ENCODE measurements at places on chromosomes 12 and 14.

- no peak for DNase-seq
These were observed 221.2 kb upstream of the KITLG start for GRCh38 chr12:88801227-88802095.

DNA sequence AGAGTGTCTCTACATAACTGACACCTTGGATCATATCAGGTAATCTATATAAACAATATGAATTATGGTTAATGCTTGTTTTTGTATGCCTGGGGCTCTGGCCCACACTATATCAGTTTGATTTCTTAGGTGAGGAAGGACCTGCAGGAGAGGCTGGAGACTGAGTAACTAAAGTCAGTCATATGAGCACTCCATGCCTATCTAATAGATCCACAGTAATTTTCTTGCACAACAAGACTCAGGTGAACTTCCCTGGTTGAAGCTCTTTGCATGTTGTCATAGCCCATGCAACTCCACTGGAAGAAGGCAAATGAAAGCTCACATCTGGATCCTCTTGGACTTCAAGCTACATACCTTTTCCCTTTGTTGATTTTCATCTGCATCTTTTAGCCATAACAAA lies 62.3 kb downstream of the CDK17 start:
- DNase-seq = no peak

GRCh38 chr12:26231921-26232320 lies 36.5 kb downstream of the SSPN start:
- no peak for DNase-seq

DNA sequence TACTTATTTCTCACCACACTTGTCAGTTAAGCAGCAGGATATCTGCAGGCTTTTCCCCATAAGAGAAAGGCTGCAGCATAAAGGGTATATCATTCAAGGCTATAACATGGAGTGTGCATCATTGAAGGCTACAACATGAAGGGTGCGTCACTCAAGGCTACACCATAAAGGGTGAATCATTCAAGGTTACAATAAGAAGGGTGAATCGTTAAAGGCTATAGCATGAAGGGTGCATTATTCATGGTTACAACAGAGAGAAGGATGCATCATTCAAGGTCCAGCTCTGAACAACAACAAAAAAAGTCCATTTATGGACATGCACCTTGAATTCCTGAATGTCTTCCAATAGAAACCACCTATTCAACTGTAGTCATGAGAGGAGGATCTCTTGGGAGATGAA lies 32.8 kb upstream of the LUM start:
- no peak for DNase-seq

DNA sequence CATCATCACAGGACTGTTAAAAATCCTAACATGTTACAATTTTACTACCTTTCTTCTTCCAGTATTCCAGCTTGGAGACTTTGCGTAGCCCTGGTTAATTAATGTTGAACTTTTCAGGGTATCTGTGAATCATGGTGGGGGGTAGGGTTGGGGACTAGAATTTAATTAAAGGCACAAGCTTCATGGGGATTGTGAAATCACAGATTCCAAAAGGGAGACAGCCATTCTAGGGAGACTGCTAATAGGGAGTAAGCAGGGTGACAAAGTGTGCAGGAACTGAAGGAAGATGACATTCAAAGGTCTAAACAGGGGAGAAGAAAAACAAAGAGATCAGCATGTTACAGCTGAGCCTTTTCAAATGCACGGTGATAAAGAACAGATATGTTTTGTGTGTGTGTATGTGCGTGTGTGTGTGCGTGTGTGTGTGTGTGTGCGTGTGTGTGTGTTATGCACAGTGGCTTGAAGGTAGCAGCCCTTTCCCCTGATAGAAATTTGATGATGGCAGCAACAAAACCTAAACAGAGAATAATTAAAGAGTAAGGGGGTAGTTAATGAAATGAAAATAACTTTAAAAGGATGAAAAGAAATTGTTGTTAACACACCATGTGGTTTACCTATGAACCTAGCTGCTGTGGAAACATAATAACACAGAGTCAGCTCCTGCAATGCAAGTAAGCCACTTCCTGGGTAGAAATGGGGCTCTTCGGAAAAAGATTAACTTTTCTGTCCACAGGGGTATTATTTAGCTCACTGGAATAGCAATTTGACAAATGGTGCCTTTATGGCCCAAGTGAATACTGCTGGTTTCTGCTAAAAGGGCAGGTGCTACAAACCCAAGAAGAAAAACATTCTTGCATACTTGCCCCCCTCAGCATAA lies 581.7 kb downstream of the DIO2 start:
- DNase-seq = no peak

GRCh38 chr12:51976376-51977160 lies 25.1 kb downstream of the ACVR1B start:
- DNase-seq = peak; percentile 55

DNA sequence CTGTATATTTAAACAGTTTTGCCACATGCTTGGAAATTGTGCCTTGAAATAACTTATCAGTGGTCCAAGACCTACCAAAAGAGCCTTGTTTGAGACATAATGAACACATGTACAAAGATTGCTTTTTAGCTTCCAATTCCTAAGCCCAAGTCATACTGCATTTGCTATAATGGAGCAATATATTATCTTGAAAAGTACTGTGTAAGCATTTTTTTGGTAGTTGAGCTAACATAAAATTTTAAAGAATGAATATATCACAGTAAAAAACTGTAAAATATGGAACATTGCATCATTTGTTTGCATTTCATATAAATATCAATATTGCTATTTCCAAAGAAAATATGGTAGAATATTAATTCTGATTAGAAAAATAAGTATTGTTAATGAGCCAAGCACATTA lies 28.8 kb upstream of the HMGA2 start:
- DNase-seq = no peak

DNA sequence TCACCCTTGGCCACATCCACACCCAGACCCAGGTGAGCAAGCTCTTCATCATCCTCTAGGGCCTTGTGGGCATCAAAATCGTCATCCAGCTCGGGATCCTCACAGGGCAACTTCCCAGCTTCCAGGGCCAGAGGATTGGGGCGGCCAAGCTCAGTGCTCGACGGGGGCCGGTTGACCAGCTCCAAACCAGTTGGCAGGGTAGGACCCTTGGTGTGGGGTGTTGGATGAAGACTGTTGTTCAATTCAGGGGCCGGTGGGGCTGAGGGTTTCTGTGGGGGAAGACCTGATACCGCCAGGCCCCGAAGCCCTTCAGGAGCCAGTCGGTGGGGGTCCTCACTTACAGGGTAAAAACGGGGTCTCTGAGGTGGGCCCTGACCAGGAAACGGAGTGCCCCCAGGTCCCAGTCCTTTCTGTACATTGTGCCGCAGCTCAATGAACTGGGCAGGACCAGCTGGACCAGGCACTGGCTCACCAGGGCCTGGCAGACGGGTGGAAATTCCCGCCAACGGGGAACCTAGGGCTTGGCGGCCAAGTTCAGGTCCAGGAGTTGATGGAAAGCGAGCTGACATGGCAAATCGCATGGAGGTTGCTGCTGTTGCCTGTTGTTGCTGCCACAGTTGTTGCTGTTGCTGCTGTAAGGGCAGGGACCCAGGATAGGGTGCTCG lies 19.8 kb upstream of the PRKAG1 start:
- no peak for DNase-seq

- DNase-seq = no peak
These were observed 10.6 kb downstream of the PAPOLA start for GRCh38 chr14:96512602-96513397.

DNA sequence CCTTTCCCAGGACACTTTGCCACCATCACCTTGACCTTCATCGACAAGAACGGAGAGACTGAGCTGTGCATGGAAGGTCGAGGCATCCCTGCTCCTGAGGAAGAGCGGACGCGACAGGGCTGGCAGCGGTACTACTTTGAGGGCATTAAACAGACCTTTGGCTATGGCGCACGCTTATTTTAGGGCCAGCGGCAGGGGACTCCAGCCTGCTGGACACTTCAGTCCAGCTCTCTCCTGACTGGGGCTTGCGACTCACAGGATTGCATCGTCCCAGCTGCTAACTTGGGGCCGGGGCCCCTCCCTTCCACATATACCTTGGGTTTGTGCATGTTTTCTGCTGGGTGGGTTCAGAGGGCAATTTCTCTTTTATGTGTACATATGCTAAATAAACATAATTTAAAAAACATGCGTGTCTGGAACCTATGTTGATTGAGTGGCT lies 11.2 kb downstream of the AHSA1 start:
- DNase-seq = no peak

- no peak for DNase-seq
These were observed 1102.8 kb downstream of the BCL11B start for GRCh38 chr14:98169170-98169587.

- DNase-seq = no peak
These were observed 29.5 kb downstream of the SPPL3 start for GRCh38 chr12:120874547-120875245.

- no peak for DNase-seq
These were observed 176.8 kb downstream of the ERC1 start for GRCh38 chr12:1167784-1168183.

- DNase-seq = peak; percentile 68
These were observed 11.1 kb upstream of the KITLG start for GRCh38 chr12:88591343-88591742.

GRCh38 chr12:10215436-10215835 lies 2.8 kb downstream of the GABARAPL1 start:
- no peak for DNase-seq

DNA sequence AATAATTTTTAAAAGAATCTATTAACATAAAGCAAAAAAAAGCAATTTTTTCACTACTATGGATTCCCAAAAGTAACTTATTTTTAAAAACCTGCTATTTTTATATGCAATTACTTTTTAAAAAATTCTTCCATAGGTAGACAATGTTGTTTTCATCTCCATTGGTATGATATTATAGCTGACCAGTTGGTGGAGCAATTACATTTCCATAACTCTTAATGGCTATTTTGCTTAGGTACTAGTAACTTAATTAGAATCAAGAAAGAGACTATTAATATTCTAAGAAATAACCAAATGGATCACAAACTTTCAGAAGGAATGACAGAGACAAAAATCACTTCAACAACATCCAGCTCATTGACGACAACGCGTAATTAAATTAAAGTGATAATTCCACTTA lies 64.7 kb upstream of the PTCSC3 start:
- no peak for DNase-seq

GRCh38 chr12:68940731-68941130 lies 7.8 kb upstream of the CPM start:
- no peak for DNase-seq

DNA sequence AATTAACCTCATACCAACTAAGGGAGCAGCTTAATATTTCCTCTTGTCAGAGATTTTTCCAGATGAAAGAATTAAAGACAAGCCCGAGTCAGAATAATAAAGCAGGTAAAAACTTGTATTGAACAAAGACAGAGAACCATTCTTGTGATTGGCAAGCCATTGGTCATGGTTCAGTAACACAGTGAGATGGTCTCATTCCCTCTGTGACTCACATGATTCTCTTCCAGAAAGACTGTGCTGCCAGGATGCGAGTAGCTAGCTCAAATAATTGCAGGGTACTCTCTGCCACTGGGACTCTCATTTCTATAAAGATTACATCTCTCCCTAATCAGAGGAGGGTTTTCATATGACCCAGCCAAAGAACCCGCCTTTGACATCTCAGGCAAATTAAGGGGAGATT lies 179.4 kb downstream of the PHLDA1 start:
- no peak for DNase-seq

DNA sequence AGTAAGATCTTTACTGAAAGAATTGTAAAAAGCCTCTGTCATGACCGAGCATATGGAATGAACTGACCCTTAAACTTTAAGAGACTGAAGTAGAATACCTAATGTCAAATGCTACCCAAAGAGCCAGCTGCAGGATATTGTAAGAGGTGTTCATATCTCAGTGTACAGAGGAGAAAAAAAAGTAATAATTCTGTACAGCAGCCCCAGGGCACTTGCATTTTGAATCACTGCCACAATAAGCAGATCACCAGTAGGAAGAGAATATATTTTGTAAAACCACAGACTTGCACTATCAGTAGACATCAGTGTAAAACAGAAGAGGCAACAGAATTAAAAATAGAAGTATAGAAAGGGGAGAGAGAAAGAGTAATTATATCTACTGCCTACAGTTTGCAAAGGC lies 162.6 kb downstream of the PPFIA2 start:
- DNase-seq = no peak

DNA sequence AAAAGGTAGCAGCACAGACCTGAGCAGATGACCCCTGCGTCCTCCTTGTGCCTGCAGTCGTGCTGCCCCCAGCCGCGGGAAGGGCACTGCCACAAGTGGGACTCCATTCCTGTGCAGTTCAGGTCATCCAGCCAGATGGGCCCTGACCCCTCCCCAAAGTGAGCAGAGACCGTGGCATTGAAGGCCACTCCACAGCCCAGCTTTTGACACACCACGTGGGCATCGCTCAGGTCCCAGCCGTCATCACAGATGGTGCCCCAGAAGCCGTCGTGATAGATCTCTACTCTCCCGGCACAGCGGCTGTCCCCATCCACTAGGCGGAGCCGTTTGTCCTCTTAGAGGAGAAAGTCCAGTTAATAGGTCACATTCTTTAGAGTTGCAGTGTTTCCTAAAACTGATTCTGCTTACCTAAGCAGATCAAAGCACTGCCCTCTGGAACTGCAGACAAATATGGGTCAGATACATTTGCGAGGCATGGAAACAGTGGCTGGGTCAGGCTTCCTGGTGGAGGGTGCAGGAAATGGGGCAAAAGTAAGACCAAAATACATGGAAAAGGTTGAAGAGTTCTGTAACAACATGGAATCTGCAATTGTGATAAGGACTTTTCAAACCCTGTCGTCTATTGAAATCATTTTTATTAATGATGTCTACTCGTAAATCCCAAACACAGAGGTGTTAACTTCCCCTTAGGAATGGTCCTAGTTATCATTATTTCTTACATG lies 69.4 kb downstream of the CD163L1 start:
- peak; percentile 1 for DNase-seq

DNA sequence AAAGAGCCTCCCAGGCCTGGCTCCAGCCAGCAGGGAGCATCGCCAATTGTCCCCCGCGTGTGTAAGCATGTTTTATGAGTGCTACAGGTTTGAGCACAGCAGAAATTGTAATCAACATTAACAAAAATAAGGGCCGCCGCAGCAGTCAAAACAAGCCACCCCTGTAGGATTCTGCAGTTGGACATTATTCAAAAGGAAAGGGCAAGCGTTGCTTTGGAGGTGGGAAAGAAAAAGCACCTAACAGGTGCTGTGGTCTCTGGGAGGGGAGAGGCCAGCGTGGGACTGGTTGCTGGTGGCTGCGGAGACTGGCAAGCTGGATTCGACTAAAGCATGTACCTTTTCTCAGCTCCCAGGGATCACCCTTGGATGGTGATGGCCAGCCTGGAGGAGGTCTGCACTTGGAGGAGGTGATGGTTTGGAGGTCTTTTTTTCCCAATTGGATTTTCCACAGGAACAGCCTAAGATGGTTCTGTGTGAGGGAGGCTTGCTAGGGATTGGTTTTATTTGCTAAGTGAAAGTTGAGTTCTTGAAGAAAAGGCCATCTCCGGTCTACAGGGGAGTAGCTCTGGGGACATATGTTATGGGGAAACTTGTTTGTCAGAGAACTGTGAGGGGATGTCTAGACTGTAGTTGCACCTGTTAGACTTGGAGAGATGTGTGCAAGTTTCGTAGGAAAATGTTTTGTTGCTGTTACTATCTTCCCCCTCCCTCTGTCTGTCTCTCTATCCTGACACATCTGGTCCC lies 2.0 kb downstream of the DYRK2 start:
- DNase-seq = no peak

Measured in AG09309 (cell line).